Esophagus mucosa (tissue), 1 donor: ENCODE measurements at places on chromosomes 12 and 14.

DNA sequence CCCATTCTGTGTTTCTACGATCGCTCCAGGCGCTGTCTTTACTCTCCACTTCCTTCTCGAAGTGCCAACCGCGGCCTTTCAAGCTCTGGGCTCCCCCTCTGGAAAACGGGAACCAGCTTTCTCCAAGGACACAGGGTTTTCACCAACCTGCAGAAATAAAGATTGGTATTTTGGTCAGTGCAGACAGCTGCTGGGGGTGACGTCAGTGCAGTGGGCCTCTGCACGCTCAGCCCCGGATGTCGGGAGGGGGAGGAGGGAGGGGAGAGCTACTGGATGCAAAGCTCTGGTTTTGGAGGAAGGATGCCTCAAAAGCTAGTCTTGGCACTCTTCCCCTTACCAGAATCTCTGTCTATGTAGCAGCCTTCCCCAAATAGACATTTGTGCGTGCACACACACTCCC, 19.9 kb downstream of the HRK start:
- ATAC-seq, result no peak

DNA sequence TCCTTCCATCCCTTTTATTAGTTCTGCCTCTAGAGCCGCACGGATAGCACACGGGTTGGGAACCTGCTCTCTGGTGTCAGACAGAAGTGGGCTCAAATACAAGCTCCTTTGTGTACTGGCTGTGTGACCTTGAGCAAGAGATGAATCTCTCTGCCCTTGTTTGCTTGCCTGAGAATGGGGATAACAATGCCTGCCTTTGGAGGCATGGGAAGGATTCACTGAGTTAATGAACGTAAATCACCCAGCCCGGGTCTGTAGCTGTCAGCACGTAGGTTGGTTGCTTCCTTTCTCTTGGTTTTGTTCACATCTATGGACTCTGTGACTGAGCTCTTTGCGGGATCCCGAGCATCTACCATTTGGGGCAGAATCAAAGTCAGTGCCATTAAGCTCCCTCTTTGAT, 79.3 kb upstream of the NRXN3 start:
- no peak for ATAC-seq

DNA sequence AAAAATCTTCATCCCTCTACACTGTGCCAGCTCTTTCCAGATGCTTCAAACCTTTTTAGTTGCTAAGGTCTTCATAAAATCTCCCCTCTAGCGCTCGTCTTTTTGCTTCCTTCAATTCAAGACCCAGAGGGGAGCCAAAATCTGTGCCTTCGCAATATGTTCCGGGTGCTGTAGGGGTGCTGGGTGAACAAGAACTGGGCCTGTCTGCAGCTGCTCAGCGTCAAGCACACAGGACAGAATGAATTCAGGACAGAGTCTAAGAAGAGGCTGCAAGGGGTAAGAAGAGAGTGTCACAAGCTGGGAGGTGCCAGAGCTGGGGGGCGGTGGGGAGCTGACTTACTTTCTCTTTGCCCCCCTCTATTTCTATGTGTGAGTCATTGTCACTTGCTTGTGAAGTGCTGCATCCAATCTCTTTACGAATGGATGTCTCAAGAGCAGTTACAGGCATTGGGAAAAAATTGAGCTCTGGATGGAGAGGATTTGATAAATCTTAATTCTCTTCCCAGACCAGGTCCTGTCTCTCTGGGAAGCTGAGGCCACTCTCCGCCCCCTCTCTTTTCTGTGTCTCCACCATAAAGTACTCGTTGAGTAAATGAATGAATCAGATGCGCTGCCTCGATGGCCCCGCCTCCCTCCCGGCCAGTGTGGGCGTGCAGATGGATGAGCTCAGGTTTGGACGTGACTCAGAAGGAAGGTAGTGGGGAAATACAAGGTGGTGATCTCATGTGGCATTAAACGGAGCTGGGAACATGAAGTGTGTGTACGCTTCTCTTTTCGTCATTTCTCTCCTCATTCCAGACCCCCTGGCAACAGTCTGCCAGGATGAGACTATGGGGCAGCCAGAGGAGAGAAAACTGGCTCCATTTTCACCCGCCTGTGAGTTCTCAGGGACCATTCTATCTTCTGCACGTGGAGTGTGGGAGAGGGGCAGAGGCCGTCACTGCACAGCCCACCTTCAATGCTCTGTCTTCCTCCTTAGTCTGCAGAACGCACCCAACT, 91.3 kb downstream of the TSPAN9 start:
- peak; percentile 91 for ATAC-seq

DNA sequence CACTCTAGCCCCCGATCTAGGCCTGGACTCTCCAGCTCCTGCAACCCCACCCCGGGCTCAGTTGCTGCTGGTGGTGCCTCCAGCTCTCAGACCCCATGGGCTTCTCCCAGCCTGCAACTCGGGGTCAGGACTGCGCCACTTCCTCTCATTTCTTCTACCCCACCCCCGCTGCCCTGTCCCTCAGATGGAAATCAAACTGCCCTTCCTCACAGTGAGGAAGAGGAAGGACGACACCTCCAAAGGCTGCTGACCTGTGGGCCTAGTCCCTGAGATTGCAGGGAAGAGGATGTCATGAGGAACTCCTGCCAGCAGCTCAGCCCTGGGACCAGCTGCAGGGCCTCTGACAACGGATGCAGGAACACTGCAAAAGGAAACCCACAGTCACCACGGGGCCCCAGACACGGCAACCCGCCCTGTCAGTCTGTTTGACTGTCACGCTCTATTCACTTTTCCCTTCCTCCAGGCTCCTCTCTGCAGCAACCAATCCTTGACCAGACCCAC, 29.3 kb upstream of the PNMA1 start:
- no peak for ATAC-seq

- no peak for ATAC-seq
Observed at GRCh38 chr12:59850268-59850667, 254.4 kb downstream of the SLC16A7 start.

DNA sequence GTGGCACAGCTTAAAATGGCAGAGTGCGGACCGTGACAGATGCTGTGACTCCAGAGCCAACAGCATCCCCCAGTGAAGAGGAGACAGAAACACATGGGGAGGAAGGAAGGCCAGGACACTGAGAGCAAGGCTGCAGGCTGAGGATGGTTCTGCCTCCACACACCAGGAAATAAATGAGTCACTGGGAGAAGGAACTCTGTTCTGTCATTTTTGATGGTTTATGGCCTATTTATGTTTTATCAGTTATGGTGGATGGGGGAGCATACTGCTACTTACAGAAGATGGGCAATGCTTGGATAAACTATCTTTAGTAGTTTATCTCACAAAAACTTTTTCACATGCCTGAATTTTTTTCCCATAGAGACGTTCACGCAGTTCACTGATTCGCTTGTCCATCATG, 33.8 kb downstream of the ZFYVE21 start:
- ATAC-seq, result no peak

DNA sequence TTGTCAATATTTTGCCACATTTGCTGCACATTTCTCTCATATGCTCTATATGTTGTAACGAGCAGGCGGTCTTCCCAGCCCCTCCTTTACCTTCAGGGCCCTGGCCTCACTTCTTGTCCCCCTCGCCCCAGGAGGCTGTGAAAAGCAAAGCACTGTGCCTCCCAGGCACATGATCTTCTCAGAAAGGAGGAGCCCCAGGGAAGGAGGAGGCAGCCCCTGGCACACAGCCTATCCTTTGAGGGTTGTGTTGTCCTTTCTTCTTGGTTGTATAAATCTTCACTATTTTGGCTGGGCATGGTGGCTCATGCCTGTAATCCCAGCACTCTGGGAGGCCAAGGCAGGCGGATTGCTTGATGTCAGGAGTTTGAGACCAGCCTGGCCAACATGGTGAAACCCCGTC, 77.0 kb downstream of the PPP2R5C start:
- ATAC-seq, result no peak

DNA sequence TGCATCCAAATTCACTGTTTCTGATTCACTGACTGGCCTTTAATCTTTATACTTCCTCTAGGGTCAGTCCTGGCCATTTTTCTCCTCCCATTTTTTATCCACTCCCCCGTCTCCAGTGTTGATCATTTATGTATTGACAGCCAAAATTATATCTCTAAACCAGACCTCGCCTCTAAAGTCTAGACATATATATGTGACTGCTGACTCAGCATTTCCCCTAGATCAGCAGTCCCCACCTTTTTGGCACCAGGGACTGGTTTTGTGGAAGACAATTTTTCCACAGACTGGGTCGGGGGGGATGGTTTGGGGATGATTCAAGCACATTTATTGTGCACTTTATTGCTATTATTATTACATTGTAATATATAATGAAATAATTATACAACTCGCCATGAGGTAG, 88.3 kb upstream of the DAAM1 start:
- no peak for ATAC-seq

- peak; percentile 70 for ATAC-seq
Observed at GRCh38 chr14:88229428-88229827, 93.6 kb downstream of the KCNK10 start.
